Activated CD4-positive, alpha-beta T cell treated with anti-CD3 and anti-CD28 coated beads, Interleukin-2, amount 10 ng/mL, durations not matched to agents 24 days and 14 days (primary cell): ENCODE measurements at places on chromosomes 12 and 14. TPM values are rescaled to one million over a fixed set of nuclear protein-coding genes. Genes with fewer than 3 reads are reported as not detected.

Gene KRT6A
- total RNA-seq: not detected in 2 replicates

DNA sequence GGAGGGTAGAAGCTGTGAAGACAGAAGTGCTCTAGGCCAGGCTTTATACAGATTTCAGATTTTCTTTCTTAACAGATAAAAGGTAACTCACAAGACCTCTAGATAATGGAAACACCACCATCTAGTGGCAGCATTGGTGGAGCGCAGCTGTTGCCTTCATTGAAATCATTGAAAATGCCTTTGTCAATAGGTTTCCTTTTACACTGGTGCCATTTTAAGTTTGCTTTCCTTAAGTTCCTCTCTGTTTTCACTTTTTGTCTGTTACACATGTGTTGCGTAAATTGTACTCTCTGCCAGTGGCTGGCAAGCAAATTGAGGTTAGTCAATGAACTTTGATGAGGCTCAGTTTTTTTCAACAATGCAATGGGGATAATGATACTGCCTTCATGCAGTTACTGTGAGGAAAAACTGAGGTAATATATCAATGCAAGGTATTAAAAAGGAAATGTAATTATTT lies 31.1 kb downstream of the ALDH1L2 start:
- H3K36me3 ChIP-seq: peaks cover 10% of the 10 kb centered on the region
- no peak overlapping the region for H3K4me3 ChIP-seq

GRCh38 chr12:17283563-17283962 lies 677.6 kb upstream of the LMO3 start:
- H3K27me3 ChIP-seq: no peaks in the 10 kb centered on the region
- no peak overlapping the region for H3K4me3 ChIP-seq
- no peak overlapping the region for H3K27ac ChIP-seq
- H3K36me3 ChIP-seq: no peaks in the 10 kb centered on the region

Gene KRT77
- total RNA-seq: not detected in 2 replicates

Gene FOXG1
- total RNA-seq: not detected in 2 replicates

DNA sequence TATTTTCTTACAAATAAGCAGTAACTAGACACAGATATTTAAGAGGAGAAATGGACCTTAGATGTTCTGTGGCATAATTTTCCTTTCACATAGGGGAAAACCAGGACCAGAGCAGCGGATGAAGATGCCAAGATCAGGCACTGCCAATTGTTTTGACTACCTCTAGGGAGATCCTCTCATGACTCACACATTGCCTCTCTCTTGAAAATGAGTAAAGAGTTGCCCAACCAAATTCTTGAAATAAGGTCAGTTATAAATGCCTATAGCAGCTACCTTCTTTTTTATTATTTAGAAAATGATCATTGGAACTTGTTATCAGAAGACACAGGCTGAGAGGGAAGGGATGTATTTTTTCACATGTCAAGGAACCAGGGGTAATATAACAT lies 263.4 kb upstream of the PLEKHG7 start:
- no peak overlapping the region for H3K27ac ChIP-seq
- peaks cover 1% of the 10 kb centered on the region for H3K36me3 ChIP-seq
- H3K27me3 ChIP-seq: no peaks in the 10 kb centered on the region
- DNase-seq: no peak
- H3K4me3 ChIP-seq: no peak overlapping the region

GRCh38 chr12:6961278-6961694 lies 9.2 kb downstream of the PHB2 start:
- H3K36me3 ChIP-seq: peaks cover 69% of the 10 kb centered on the region
- H3K27me3 ChIP-seq: no peaks in the 10 kb centered on the region
- H3K4me1 ChIP-seq: peaks cover 69% of the 10 kb centered on the region
- H3K4me3 ChIP-seq: peak overlapping the region; percentile 90

- peaks cover 28% of the 10 kb centered on the region for H3K36me3 ChIP-seq
- no peaks in the 10 kb centered on the region for H3K27me3 ChIP-seq
- H3K4me3 ChIP-seq: no peak overlapping the region
- H3K27ac ChIP-seq: no peak overlapping the region
- no peak for DNase-seq
Observed at GRCh38 chr12:95051241-95051640, 22.2 kb downstream of the NR2C1 start.

DNA sequence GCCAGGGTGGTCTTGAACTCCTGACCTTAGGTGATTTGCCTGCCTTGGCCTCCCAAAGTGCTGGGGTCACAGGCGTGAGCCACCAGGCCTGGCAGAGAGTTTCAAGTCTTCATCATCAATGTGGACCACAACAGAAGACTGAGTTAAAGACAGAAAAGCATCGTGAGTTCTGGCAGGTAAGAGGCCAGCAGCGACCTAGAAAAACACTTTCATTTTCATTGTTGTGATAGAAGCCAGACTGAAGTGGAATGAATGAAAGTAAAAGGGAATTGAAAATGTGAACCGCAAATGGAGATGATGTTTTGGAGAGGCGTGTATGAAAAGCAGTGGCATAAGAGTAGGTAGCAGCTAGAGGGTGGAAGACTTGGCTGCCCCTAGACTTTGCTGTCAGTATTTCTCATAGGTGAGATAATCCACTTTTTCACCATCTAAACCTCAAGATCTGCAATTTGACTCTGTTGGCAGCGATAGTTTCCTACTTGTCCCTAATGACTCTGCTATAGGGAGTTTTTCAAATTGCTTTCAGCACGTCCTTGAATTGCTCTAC lies 47.1 kb upstream of the PLEKHA5 start:
- no peak for DNase-seq
- no peak overlapping the region for H3K27ac ChIP-seq
- H3K4me3 ChIP-seq: no peak overlapping the region
- H3K27me3 ChIP-seq: no peaks in the 10 kb centered on the region

DNA sequence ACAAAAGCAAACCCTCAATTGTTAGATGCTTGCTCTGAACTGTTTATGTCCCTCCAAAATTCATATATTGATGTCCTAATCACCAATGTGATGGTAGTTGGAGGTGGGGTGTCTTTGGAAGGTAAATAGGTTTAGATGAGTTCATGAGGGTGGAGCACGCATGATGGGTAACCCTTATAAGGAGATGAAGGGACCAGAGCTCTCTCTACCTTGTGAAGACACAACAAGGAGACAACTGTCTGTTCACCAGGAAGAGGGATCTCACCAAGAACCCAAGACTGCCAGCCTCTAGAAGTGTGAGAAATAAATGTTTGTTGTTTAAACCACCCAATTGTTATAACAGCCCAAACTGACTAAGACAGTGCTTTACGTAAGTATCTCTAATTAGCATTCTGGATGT lies 27.0 kb downstream of the DHRS2 start:
- H3K27me3 ChIP-seq: peaks cover 3% of the 10 kb centered on the region
- no peaks in the 10 kb centered on the region for H3K36me3 ChIP-seq
- H3K27ac ChIP-seq: no peak overlapping the region
- no peak overlapping the region for H3K4me3 ChIP-seq

Gene DLK1
- total RNA-seq: not detected in 2 replicates

Gene KRT78
- total RNA-seq: not detected in 2 replicates
